CD4-positive, alpha-beta T cell treated with Interleukin-1 beta for 1 hour (primary cell): ENCODE measurements at places on chromosomes 5 and 9.

- peak; percentile 22 for DNase-seq
These were observed 70.0 kb downstream of the KLHL3 start for GRCh38 chr5:137665678-137666460.

DNA sequence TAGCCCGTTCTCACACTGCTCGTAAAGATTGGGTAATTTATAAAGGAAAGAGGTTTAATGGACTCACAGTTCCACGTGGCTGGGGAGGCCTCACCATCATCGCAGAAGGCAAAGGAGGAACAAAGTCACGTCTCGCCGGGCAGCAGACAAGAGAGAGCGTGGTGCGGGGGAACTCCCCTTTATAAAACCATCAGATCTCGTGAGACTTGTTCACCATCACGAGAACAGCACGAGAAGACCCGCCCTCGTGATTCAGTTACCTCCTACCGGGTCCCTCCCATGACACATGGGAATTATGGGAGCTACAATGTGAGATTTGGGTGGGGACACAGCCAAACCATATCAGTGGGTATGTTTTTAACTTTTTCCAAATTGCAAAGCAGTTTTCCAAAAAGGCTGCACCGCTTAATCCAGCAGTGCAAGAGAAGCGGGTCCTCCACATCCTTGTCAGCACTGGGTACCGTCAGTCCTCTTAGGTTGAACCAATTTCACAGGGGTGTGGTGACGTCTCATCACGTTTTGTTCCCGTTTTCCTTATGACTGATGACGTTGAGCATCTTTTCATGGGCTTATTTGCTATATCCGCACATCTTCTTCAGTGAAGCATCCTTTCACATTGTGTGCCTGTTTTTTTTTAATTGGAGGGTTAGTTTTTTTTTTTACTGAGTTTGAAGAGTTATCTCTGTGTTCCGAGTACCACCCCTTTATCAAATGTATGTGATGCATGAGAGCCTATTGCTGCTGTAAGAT lies 8.0 kb upstream of the FCN2 start:
- no peak for DNase-seq

GRCh38 chr9:3477236-3477834 lies 48.5 kb downstream of the RFX3 start:
- DNase-seq, result no peak

GRCh38 chr9:29965834-29966233 lies 2392.6 kb upstream of the C9orf72 start:
- no peak for DNase-seq
